ENCODE measurements at places on chromosomes 1 and 21. TPM values are rescaled to one million over a fixed set of nuclear protein-coding genes. Genes with fewer than 3 reads are reported as not detected.

The NCAM2 gene
- not detected for total RNA-seq

The ATP6V0B gene
- total RNA-seq, result 185 TPM

The GJA4 gene
- not detected for total RNA-seq

The NBPF4 gene
- total RNA-seq, result not detected
